ENCODE measurements at places on chromosomes 1 and 21. TPM values are rescaled to one million over a fixed set of nuclear protein-coding genes. Genes with fewer than 3 reads are reported as not detected.

Gene SERINC2
- total RNA-seq = 2.3 TPM

GRCh38 chr21:23438081-23438480, 2169.2 kb downstream of the MRPL39 start:
- DNase-seq = peak; percentile 28

GRCh38 chr21:26072666-26073615, 97.6 kb downstream of the APP start:
- no peak for DNase-seq

DNA sequence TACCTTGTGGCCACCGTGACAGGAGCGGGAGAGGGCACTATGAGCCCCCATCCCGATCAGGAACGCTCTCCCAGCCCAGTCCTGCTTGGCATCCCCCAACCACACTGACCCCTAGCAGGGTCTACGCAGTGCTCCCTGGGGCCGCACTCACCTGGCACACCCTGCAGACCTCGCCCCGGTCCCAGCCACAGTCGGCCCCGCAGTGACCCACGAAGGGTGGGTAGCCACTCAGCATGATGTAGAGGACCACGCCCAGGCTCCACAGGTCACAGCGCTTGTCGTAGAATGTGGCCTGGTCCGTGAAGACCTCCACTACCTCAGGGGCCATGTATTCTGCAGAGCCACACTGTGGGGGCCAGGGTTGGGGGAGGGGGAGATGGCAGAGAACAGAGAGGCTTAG, 11.1 kb upstream of the KNCN start:
- no peak for DNase-seq

GRCh38 chr1:41427122-41427913, 57.2 kb downstream of the EDN2 start:
- DNase-seq = peak; percentile 75

Gene ILDR2
- 27.6 TPM for total RNA-seq

Gene ADGRL4
- total RNA-seq = 13.4 TPM

GRCh38 chr1:230292689-230293389, 133.3 kb downstream of the PGBD5 start:
- no peak for DNase-seq
